EH (cell line): ENCODE measurements at places on chromosomes 11 and 22.

DNA sequence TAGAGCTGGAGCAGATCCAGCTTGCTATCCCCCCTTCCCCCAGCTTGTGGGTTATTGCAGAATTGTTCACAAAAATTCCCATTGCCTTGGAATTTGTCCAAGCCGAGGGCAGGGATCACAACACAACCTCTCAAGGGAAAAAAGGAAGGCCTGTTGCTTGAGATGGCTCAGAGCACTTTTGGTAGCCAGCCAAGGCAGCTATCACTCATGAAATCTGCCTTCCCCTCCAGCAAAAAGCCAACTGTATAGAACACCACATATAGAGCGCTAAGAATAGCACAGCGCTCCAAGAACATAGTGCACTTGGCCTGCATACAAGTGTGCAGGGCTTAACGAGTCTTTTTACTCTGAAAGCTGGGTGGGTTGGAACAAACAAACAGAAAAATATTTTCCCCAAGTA lies 46.2 kb downstream of the FAM83F start:
- peak; percentile 67 for DNase-seq

GRCh38 chr11:118708296-118708695 lies 28.8 kb upstream of the TREH start:
- no peak for DNase-seq

- DNase-seq: no peak
These were observed 14.0 kb downstream of the VPS37C start for GRCh38 chr11:61147271-61147670.

DNA sequence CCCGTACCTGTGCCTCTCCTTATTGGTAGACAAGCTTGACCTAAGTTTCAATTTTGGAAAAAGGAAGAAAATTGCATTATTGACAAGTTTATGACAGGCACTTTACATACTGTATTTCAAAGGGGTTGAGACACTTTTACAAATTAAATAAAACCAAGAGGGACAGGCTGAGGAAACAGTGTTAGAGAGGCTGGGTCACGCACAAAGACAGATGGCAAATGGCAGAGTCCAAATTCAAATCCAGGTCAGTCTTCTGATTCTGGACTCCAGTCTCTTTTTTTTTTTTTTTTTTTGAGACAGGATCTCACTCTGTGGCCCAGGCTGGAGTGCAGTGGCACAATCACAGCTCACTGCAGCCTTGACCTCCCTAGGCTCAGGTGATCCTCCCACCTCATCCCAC lies 10.1 kb downstream of the TRIM66 start:
- no peak for DNase-seq
